NB4 (cell line): ENCODE measurements at places on chromosomes 4 and X.

DNA sequence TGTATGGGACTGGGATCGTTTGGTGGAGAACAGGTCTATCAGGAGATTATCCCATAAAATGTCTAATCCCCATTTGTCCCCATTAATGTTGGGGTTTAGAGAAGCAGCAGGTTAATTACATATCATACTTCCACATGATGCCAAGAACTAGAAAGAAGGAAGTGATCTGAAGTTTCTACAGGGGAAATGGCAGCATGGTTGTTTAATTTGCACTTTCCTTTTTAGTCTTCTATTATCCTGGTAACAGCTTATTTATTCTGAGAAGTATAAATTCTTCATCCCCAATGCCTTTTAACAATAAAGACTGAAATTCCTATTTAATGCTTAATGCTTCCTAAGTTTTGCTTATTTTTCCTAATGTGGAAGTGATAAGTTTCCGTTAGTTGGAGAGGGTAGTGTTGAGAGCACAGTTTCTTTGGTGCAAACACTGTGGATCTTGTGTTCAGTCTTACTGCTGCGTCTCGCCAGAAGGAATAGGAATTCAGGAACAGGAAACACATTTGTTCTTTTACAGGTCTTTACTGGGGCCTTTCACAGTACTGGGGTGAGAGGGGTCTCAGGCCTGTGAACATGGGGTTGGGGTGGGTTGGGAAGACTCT, 59.5 kb upstream of the TADA2B start:
- no peak for DNase-seq

DNA sequence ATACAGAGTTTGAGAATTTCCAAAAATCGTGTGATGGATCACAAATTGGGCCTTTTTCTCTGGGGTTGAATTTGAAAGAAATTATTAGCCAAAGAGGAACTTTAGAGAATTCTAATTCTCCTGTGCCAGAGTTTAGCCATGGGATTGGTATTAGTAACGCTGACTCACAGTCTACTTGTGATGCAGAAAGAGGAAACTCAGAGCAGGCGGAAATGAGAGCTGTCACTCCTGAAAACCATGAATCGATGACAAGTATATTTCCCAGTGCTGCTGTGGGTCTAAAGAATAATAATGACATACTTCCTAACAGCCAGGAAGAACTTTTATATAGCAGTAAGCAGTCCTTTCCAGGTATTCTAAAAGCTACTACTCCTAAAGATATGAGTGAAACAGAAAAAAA, 64.9 kb downstream of the N4BP2 start:
- peak; percentile 90 for DNase-seq

GRCh38 chrX:41314881-41315280, 19.1 kb upstream of the DDX3X start:
- DNase-seq: no peak

- DNase-seq: no peak
Measured at GRCh38 chr4:173855015-173855414, 325.0 kb upstream of the HAND2 start.

GRCh38 chr4:187558391-187558790, 437.2 kb upstream of the ZFP42 start:
- DNase-seq: no peak

- DNase-seq: no peak
Measured at GRCh38 chr4:81498551-81499099, 26.9 kb upstream of the RASGEF1B start.

GRCh38 chr4:100187781-100188180, 2.5 kb downstream of the DDIT4L start:
- no peak for DNase-seq

DNA sequence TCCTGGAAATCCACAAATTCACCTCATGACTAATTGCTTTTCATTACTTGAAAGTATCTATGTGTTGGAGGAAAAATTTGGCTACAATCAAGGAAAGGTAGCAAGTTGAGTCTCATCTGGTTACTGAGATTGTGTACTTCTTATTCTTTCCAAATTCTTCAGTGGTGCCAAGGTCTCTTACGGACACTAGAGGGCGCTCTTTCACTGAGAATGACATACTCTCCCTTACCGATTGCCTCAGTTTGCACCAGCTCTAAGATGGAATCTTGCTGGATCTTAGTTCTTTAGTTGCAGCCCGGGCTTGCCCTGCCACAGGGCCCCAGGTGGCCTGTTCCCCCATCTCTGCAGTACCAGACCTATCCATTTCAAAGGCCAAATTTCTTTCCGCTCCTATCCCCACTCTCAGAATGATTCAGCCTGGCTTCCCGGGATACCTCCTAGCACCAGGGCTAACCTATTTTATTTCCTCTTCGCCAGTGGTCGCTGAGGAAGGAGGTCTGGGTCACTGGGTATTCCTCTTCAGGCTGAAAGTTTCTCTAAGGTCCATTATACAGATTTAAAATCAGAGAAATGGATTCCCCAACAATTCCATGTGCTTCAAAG, 24.6 kb upstream of the GPR50 start:
- peak; percentile 64 for DNase-seq

GRCh38 chrX:40152741-40153344, 55.1 kb upstream of the BCOR start:
- DNase-seq: peak; percentile 76

DNA sequence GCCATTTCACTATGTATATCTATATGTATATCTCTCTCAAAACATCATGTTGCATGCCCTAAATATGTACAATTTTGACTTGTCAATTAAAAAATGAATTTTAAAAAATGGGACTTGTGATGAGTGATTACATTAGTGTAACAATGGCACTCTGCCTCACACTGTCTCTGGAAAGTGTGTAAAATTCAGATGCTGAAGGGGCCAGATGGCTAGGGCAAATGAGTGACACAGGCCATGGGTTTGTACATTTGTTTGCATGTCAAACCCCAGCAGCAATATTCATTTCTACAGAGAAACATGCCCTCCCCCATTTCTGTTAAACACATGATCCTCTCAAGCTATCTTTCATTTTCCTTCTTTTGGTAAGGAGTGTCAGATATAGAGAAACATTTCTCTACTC, 8.1 kb downstream of the SCARB2 start:
- no peak for DNase-seq

DNA sequence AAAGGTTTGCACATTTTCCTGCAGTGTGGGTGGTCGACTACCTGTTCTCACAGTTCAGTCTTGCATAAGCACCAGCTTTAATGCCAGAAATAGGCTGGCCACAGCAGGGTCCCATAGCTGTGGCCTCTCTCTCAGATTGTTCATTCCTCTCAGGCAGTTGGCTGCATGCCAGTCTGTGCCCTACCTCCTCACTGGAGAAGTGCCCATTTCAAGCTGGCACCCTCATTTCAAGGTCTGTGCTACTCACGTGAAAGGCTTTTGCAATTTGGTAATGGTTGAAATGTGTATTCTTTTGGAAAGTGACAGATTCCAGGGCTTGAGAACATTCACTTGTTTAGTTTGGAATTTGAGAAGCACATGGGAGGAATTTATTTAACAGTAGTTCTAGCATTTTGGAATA, 28.9 kb upstream of the MTMR1 start:
- no peak for DNase-seq

GRCh38 chr4:101339332-101339731, 8.0 kb downstream of the PPP3CA start:
- no peak for DNase-seq

DNA sequence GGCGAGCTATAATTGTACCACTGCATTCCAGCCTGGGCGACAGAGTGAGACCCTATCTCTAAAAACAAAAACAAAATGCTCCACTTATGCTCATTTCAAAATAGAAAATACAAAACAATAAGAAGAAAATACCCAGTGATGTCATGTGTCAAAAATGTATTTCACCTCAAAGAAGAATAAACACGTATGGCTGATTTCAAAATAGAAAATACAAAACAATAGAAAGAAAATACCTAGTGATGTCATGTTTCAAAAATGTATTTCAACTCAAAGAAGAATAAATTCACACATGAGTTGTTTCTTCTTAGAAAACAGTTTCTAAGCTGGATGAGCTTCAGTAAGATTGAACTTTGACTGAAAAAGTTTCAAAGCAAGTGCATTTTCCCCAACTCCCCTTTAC, 20.3 kb upstream of the PDCL2 start:
- no peak for DNase-seq

GRCh38 chr4:168857546-168858314, 152.3 kb downstream of the CBR4 start:
- DNase-seq: no peak

DNA sequence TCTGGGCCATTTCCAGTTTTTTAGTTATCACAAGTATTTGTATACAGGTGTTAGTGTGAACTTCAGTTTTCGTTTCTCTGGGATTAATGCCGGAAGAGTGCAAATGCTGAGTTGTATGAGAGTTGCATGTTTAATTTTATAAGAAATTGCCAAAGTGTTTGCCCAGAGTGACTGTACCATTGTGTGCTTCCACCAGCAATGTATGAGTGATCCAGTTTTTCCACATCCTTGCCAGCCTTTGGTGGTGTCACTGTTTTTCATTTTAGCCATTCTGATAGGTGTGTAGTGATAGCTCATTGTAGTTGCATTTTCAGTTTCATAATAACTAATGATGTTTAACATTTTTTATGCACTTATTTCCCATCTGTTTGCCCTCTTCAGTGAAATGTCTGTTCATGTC, 18.4 kb downstream of the PLS3 start:
- DNase-seq: no peak

DNA sequence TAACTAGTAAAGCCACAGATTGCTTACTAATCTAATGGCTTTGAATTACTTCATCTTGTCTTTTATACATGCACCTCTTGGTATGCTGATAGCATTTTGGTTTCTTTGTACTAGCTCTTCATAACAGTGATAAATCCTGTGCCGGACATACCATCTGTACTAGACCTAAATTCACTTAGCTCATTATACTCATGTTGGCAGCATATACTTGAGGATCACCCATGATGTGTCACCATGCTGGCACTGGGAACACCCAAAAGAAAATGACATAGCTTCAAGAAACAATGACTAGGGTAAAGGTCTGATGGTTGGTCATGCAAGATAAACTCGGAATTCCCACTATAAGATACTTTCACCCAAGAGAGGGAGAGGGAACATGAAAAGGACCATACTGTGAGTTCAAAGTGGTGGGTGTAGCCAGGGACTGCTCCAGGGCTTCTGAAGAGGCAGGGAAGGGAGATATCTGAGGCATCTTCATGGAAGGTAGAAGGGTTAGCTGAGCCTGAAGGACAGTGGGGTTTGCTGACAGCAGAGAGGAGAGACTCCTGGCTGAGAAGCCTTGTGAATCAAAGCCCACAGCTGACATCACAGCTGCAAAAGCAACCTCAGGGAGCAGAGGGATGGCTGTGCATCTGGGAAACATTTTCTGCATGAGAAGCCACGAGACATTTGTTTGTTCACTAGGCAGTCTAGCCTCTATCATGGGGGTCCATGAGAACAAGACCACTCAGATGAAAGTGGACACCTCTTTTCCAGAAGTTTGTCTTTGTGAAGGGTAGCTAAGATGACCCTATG, 314.2 kb downstream of the RAB28 start:
- no peak for DNase-seq

DNA sequence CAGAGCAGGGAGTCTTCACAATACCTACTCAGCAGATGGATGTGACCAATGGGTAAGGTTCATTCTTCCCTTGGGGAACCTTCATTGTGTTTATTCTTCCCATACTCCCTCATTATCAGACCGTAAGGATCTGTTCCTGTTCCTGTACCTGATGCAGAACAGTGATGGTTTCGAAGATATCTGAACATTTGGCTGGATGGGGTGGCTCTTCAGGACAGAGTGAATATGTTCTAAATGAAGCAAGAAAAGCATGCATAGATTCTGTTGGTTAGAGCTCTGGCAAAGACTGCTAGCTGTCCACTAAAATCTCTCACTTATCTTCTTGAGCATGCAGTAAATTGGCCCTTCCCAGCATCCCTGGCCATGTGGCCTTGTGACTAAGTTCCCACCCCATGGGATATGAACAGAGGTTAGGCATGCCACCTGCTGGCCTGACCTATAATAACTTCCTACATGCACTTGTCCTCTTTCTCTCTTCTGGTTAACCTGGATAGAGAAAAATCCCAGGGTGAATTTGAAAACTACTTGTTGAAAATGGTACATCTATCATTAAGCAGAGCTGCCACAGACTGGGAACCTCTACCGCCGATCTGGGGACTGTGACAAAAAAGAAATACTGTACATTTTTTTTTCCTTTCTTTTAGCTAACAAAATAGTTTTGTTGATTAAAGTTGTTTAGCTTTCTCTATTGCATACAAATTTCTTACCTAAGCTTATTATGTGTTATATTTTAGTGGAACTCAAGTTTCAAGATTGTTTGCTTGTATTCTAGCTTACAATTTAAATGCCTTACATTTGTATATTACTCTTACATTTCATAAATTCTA, 60.0 kb upstream of the BANK1 start:
- peak; percentile 80 for DNase-seq

- DNase-seq: no peak
Measured at GRCh38 chrX:20666331-20666730, 399.6 kb upstream of the RPS6KA3 start.
